Central memory CD8-positive, alpha-beta T cell (primary cell): ENCODE measurements at places on chromosomes 5 and 9.

GRCh38 chr5:175603987-175604739, 53.7 kb upstream of the HRH2 start:
- H3K4me1 ChIP-seq = no peaks in the 10 kb centered on the region
- no peaks in the 10 kb centered on the region for H3K36me3 ChIP-seq
- H3K27ac ChIP-seq = no peak overlapping the region
- no peak for DNase-seq

DNA sequence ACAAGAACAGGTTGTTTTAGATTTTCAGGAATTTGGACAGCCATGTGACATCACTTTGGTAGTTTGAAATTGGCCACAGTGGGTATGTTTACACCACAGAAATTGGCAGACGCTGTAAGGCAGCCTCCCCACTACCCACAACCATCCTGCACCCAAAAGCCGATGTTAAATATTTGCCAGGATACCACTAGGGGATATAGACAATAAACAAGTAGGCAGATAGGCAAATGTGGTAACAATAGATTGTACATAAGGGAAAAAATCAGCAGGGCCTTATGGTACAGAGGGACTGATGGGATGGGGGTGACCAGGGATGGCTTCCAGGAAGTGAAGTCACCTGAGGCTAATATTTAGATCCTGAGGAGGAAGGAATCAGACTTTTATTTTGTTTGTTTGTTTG, 31.1 kb upstream of the DUSP1 start:
- peaks cover 3% of the 10 kb centered on the region for H3K36me3 ChIP-seq
- peaks cover 22% of the 10 kb centered on the region for H3K4me1 ChIP-seq
- no peak overlapping the region for H3K27ac ChIP-seq
- H3K27me3 ChIP-seq = no peaks in the 10 kb centered on the region

DNA sequence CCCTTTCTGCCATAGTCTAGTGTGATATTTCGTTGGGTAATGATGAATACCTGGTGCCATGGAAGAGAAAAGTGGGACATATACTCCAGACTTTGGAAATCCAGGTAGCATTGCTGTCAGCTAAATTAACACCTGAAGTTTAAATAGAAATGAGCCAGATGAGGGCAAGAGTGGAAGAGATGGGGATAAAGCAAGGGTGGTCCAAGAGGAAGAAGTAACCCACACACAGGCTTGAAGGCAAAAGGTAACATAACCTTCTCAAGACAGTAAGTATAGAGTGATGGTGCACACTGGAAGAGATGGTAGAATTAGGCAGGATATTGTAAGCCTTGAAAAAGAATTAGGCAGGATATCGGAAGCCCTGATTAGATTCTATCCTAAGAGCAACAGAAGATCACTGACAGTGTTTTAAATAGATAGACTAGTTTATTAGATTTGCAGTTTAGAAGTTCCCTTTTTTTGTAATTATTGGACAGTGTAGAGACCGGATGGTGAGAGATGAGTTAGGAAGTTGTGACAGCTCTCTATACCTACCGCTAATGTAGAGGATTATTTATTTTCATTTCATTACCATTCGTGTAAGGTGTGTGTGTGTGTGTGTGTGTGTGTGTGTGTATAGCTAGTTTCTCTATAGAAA, 16.8 kb downstream of the ANXA1 start:
- H3K27ac ChIP-seq = peak overlapping the region; percentile 80
- H3K4me1 ChIP-seq = peaks cover 27% of the 10 kb centered on the region
- H3K4me3 ChIP-seq = no peak overlapping the region
- no peak for DNase-seq
- peaks cover 68% of the 10 kb centered on the region for H3K36me3 ChIP-seq

DNA sequence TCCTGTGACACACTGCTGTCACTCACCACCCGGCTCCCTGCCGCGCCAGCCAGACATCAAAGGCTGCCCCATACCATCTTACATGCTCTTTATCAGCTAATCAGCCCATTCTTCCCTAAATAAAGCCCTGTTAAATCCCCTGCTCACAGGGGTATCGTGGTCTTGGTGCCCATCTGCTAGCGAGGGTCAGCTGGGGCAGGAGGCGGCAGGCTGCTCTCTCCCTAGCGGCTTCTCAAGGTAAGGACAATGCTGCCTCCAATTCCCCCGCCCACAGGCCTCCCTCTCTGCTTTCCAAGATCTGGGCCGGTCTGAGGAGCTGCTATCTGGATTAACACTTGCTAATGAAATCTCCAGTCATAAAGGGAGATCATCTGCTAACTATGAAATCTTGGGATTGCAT, 26.8 kb downstream of the BARHL1 start:
- no peaks in the 10 kb centered on the region for H3K4me1 ChIP-seq
- H3K4me3 ChIP-seq = no peak overlapping the region
- no peak for DNase-seq
- no peak overlapping the region for H3K27ac ChIP-seq
- H3K36me3 ChIP-seq = peaks cover 27% of the 10 kb centered on the region

DNA sequence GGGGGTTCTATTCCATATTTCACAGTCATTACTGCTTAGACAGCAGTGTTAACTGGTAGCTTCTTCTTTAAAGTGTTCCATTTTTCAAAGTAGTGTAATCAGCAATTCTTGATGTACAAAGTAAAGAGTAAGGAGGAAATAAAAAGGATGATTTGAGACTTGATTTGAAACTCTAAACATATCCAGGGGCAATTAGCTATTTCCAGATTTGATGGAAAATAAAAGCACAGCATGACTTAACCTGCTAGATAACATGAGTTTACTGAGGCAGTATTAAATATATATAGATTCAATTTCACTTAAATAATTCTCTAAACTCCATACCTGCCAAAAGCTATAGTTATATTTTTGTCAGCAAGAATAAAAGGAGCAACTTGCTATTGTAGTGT, 29.8 kb downstream of the NR2F1 start:
- peaks cover 17% of the 10 kb centered on the region for H3K4me1 ChIP-seq
- H3K36me3 ChIP-seq = peaks cover 6% of the 10 kb centered on the region
- no peak for DNase-seq
- H3K27ac ChIP-seq = no peak overlapping the region
